ENCODE measurements at places on chromosomes 3 and 15.
A peak's percentile ranks its signal among the peaks of the same experiment; 100 is the strongest.

DNA sequence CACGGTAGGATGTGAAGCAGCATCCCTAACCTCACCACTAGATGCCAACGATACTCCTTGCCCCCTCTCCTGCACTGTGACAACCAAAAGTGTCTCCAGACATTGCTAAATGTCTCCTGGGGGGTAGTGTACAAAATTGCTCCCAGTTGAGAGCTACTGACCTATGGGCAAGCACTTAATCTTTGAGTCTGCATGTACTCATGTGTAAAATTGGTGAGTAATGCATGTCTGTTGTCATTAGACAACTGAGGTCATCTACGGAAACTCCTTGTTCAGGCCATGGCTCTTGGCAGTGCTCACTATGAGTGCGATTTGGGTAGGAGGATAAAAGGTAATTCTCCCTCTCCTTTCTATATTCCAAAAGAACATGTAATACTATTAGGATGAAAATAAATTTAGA is 29.2 kb downstream of the PDHB start:
- DNase-seq: no peak

DNA sequence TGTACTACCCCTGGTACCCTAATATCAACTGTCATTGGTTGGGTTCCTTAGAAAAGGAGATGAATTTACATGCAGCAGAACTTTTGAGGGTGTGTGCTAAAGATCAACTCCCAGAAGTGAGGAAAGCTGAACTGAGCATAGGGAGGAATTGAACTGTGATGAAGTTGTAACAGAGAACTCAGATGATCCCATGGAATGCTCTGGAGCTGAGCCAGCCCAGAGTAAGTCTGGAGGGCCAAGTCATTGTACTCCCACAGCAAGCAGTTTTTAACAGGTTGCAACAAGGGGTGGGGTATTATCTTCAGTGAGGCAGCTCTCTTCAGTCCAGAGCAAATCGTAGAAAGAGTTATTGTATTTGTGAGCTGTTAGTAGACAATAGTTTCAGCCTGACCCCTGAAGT is 572.3 kb downstream of the PYDC2 start:
- no peak for DNase-seq

- DNase-seq: no peak
Measured at GRCh38 chr3:145191543-145191942, 969.4 kb downstream of the PLOD2 start.

GRCh38 chr15:41331833-41332193 is 578 bp downstream of the OIP5 start:
- DNase-seq: peak; percentile 64

- no peak for DNase-seq
Measured at GRCh38 chr15:38325648-38325990, 73.0 kb downstream of the SPRED1 start.

- DNase-seq: no peak
Measured at GRCh38 chr3:128844502-128844901, 34.9 kb upstream of the ACAD9 start.

- DNase-seq: no peak
Measured at GRCh38 chr3:135451037-135451785, 514.3 kb upstream of the PPP2R3A start.

Data from progenitor cell of endocrine pancreas (in vitro differentiated cells).